ENCODE measurements at places on chromosomes 12 and 14.

- no peak for DNase-seq
Observed at GRCh38 chr14:82385048-82385447, 851.4 kb upstream of the SEL1L start.

GRCh38 chr14:74302152-74302628 is 544 bp downstream of the ABCD4 start:
- DNase-seq, result no peak

- DNase-seq, result no peak
Observed at GRCh38 chr14:49303946-49304516, 282.1 kb downstream of the RPS29 start.

DNA sequence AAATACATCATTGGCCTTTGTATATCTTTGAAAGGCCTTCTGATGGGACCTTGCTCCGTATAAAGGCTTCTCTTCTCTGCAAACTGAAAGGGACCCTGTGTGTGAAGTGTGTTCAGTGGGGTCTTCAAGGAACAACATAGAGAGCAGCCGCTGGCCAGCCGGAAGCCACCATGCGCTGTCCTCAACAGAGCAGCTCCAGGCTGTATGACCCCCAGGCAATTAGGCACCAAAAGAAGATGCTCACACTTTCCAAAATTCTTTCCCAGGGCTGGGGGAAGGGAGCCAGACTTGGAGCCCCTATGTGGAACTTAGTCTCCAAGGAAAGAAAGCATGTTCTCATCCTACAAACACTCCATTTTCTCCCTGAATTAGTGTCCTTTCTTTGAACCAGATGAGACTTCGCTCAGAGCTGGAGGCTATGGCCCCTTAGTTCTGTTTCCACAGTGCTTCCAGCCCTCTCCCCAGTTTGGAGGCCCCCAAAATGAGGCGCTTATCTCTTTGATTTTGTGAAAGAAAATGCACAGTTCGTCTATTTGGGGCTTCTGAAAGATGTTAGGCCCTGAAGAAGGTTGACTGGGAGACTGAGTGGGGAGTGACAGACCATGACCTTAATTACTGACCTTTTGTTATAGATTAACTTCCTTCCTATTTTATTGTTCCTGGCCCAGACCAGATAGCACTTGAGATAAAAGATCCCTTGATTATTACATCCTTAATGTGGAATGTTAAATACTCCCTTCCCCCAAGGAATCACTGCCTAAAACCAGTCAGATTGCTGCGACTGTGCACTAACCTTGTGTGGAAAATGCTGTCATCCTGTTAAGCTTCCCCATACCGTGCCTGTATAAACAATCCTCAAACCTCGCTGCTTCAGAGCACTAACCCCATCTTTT is 128.3 kb upstream of the FGD4 start:
- no peak for DNase-seq

- DNase-seq, result no peak
Observed at GRCh38 chr12:102120886-102121285, 903 bp downstream of the PARPBP start.

GRCh38 chr12:113043240-113043639 is 13.3 kb upstream of the DTX1 start:
- DNase-seq, result no peak

DNA sequence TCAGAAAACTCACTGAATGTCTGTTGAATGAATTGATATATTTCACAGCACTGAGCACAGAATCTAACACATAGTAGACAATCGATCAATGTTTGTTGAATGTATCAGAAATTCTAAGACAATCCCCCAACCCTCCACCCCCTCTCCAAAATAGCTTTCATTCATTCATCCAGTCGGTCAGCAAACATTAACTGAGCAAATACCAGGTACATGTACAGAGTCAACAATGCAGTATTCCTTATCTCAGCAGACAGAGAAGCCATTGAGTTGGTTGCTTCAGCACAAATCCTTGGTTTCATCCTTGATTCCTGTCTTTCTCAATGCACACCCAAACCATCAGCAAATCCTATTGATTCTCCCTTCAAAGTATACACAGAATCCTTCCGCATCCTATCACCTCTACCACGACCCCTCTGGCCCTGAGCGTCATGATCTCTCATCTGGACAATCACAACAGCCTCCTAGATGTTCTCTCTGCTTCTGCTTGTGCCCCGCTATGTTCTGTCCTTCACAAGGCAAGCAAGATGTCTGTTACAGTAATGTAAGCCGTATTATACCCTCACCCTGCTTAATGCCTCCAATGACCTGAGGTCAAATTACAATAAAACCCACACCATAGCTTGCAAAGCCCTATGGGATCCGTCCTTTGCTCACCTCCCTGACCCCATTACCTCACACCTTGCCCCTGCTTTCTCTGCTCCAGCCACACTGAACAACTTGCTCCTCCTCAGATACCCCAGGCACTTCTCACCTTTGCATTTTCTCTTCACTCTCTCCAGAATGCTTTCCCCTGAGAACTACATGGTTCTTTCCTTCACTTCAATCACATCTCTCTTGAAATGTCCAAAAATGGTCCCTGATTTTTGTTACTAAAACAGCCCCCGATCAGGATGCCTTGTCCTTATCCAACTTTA is 738.1 kb upstream of the TBX3 start:
- DNase-seq, result no peak

- no peak for DNase-seq
Observed at GRCh38 chr12:98606359-98606988, 13.0 kb downstream of the SLC25A3 start.

- no peak for DNase-seq
Observed at GRCh38 chr12:12999271-12999958, 650 bp downstream of the HEBP1 start.

- no peak for DNase-seq
Observed at GRCh38 chr14:51582437-51582836, 69.3 kb upstream of the FRMD6 start.

DNA sequence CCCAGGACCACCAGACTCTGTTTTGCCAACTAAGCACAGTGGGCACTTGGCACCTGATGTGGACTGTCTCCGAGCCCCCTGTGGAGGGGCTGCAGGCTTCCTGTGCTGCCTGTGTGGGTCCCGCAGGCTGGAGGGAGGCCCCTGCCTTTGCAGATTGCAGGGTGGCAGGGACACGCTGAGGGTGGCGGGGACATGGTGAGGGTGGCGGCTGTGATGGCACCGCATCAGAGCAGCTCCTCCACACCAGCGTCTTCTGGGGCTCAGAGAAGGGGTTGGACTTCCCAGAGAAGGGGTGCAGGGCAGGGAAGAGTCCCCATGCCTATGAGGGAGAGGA is 8.1 kb downstream of the ZFYVE21 start:
- no peak for DNase-seq

- DNase-seq, result no peak
Observed at GRCh38 chr14:70653662-70654061, 11.9 kb downstream of the TTC9 start.
